Suprapubic skin (tissue), 4 donors: ENCODE measurements at places on chromosomes 1 and 21. TPM values are rescaled to one million over a fixed set of nuclear protein-coding genes. Genes with fewer than 3 reads are reported as not detected.

The AKT3 gene
- 6.9 TPM for total RNA-seq

The FAM3B gene
- 1.9 TPM for total RNA-seq

The CIART gene
- total RNA-seq, result 15.8 TPM

The RGS7 gene
- total RNA-seq, result not detected

The S1PR1 gene
- total RNA-seq, result 20.9 TPM

The A3GALT2 gene
- total RNA-seq, result not detected

- H3K4me1 ChIP-seq, result peaks cover 54% of the 10 kb centered on the region
- no peak overlapping the region for H3K27ac ChIP-seq
- no peak for DNase-seq
- H3K27me3 ChIP-seq, result no peaks in the 10 kb centered on the region
- H3K36me3 ChIP-seq, result peaks cover 13% of the 10 kb centered on the region
- H3K4me3 ChIP-seq, result no peak overlapping the region
These were observed 7.0 kb downstream of the GPR37L1 start for GRCh38 chr1:202129453-202130296.

GRCh38 chr1:83860490-83861221 is 138.3 kb downstream of the TTLL7 start:
- H3K4me3 ChIP-seq, result peak overlapping the region; percentile 63
- no peaks in the 10 kb centered on the region for H3K27me3 ChIP-seq
- H3K27ac ChIP-seq, result peak overlapping the region; percentile 71
- H3K36me3 ChIP-seq, result no peaks in the 10 kb centered on the region
- peaks cover 15% of the 10 kb centered on the region for H3K4me1 ChIP-seq

GRCh38 chr1:209875515-209875914 is 47.7 kb downstream of the UTP25 start:
- peaks cover 7% of the 10 kb centered on the region for H3K4me1 ChIP-seq
- no peak overlapping the region for H3K4me3 ChIP-seq
- peaks cover 6% of the 10 kb centered on the region for H3K27me3 ChIP-seq
- H3K27ac ChIP-seq, result no peak overlapping the region

GRCh38 chr1:40594187-40594531 is 62.7 kb downstream of the ZNF684 start:
- no peak for DNase-seq
- H3K27ac ChIP-seq, result no peak overlapping the region
- no peaks in the 10 kb centered on the region for H3K27me3 ChIP-seq
- peaks cover 10% of the 10 kb centered on the region for H3K4me1 ChIP-seq
- no peaks in the 10 kb centered on the region for H3K36me3 ChIP-seq

- H3K36me3 ChIP-seq, result no peaks in the 10 kb centered on the region
- no peaks in the 10 kb centered on the region for H3K4me1 ChIP-seq
- H3K27ac ChIP-seq, result no peak overlapping the region
- H3K27me3 ChIP-seq, result no peaks in the 10 kb centered on the region
These were observed 361.5 kb upstream of the ZP4 start for GRCh38 chr1:238252033-238252802.
